Activated T-helper 2 cell treated with anti-CD3 and anti-CD28 coated beads, Interferon-gamma antibody, Interleukin-2, Interleukin-4, amounts not matched to agents 10 μg/mL and 5 μg/mL and 100 μg/mL, durations not matched to agents 14 hours and 24 hours and 36 hours (primary cell): ENCODE measurements at places on chromosomes 11 and 22.

DNA sequence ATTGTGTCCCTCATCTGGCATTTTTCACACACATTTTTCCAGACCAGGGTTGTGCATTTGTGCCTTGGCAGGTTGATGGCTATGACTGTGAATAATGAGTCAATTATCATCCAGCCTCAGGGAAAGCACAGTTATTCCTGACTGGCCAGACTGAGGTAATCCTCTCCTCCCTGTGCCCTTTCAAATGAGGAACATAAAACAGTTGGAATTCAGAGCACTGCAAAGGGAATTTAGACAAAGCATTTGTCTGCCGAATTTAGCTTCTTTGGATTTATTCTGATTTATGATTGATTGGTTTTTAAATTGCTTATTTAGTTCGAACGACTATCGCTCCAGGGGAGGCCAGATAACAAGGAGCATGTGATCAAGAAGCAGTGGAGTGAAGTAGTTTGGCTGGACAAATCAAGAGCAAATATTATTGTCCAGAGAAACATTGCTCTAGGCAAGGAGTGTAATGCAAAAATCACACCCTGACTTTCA is 30.8 kb upstream of the RAG2 start:
- no peak for DNase-seq

DNA sequence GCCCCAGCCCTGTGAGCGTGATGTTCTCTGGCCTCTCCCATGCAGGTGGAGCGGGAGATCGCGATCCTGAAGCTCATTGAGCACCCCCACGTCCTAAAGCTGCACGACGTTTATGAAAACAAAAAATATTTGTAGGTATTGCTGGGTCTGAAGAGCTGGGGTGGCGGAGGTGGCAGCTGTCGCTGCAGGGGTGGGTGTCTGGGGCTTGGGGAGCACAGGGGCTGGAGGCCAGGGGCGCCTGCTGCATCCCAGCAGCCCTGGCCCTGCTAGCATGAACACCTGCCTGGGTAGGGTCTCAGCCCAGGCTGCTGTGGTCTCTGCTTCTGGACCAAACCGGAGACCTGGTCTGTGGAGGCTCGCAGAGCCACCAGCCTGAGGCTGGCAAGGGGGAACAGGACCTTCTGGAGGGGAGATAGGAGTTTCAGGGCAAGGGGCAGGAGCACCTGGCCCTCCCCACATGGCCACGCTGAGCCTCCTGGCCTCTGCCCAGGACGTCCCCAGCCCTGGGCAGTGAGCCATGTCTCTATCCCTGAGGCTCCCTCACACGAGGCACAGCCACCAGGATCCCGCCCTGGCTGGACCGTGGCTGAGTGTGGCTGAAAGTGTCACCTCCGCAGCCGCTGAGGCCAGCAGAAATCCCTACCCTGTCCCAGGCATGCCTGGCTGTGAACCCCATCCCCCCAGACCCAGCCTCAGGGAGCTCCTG is 48.2 kb downstream of the MOB2 start:
- DNase-seq: no peak

GRCh38 chr11:59558270-59558643 is 46.9 kb downstream of the OR4D9 start:
- DNase-seq: no peak

- DNase-seq: no peak
Observed at GRCh38 chr11:45592636-45593035, 72.8 kb downstream of the CHST1 start.

DNA sequence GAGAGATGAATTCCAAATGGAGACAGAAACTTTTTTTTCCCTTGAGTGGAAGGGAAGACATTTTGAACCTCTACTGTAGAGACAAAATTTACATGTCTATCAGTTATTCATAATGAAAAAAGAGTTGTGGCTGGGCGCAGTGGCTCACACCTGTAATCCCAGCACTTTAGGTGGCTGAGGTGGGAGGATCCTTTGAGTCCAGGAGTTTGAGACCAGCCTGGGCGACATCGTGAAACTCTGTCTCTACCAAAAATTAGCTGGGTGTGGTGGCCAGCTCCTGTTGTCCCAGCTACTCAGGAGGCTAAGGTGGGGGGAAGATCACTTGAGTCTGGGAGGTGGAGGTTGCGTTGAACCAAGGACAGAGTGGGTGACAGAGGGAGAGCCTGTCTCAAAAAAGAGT is 4.1 kb downstream of the EED start:
- DNase-seq: no peak

GRCh38 chr22:26017932-26018331 is 151.3 kb upstream of the SEZ6L start:
- DNase-seq: no peak

- no peak for DNase-seq
Observed at GRCh38 chr11:38304926-38305325, 1706.9 kb upstream of the RAG2 start.

- DNase-seq: no peak
Observed at GRCh38 chr11:134905517-134905916, 493.5 kb upstream of the B3GAT1 start.

DNA sequence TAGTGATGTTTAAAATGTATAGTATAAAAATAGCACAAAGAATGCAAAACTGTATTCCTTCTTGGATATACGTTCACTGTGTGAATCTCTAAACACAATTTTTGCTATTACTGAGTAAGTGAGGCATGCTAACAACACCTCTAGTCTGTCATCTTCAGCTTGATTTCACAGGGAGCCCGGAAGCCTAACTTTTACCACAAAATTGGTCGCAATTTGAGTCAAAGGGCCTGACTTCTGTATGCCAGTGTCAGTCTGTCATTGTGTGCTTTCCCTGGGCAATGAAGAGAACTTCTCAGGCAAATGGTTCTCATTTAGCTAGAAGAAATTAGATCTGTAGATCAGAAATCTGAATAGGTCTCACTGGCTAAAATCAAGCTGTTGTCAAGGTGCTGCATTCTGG is 1059.5 kb downstream of the FAM181B start:
- no peak for DNase-seq

DNA sequence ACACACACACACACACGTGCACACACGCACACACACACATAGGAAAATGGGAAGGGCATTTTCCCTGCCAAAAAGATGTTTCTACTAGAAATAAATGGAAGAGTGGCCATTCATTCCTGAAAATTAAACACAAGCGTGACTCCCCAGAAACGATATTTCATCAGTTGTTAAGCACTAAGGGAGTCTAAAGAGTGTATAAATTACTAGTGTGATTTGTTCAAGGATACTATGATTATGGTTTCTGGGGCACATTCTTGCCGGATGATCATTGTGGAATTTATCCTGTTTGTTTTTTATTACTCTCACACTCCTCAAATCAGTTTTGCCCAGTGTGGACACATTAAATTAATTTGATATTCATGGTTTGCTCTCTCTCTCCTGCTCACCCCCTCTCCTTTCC is 16.4 kb upstream of the AMOTL1 start:
- no peak for DNase-seq

- DNase-seq: no peak
Observed at GRCh38 chr11:42957831-42958230, 354.0 kb upstream of the API5 start.

GRCh38 chr11:45061641-45062040 is 84.8 kb upstream of the PRDM11 start:
- no peak for DNase-seq

GRCh38 chr11:114060392-114061047 is 1.0 kb downstream of the ZBTB16 start:
- DNase-seq: no peak

DNA sequence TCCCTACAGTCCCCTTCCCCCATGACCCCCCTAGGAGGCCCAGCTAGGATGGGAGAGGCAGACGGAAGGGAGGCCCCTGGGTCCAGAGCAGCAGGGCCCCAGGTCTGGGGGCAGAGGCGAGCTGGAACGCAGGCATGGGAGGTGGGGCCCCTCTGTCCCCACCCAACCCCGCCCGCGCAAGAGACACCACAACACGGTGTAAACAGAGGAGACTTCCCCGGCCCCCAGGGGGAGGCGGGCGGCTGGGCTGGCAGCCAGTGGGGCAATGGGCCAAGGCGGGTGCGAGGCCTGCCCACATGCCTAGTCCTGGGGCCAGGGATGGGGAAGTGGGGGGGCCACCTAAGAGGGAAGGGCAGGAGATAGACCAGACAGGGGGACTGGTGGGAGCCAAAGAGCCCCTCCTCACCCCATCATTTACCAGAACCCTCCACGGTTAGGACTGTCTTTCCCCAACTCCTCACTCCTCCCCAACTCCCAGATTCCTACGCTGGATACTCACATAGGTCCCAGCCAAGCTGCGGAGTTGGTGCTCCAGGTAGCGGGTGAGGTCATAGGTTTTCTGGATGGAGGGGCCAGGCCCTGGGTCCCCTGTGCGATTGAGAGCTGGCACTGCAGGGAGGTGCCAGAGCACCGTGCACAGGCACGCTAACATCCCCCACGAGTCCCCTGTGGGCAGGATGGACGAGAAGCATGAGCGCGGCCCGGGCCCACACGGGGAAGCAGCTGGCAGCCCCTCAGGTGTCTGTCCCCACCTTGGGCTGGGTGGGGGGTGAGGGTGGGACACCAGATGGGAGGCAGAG is 6.2 kb downstream of the CLCF1 start:
- DNase-seq: no peak

GRCh38 chr11:25988178-25988577 is 343.8 kb upstream of the ANO3 start:
- no peak for DNase-seq

DNA sequence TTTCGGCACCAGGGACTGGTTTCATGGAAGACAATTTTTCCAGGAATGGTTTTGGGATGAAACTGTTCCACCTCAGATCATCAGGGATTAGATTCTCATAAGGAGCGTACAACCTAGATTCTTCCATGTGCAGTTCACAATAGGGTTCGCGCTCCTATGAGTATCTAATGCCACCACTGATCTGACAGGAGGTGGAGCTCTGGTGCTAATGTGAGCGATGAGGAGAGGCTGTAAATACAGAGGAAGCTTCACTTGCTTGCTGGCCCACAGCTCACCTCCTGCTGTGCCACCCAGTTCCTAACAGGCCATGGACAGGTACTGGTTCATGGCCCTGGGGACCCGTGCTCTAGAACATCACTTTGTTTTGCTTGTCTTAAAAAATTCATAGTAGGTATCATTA is 41.8 kb upstream of the AMPD3 start:
- no peak for DNase-seq

DNA sequence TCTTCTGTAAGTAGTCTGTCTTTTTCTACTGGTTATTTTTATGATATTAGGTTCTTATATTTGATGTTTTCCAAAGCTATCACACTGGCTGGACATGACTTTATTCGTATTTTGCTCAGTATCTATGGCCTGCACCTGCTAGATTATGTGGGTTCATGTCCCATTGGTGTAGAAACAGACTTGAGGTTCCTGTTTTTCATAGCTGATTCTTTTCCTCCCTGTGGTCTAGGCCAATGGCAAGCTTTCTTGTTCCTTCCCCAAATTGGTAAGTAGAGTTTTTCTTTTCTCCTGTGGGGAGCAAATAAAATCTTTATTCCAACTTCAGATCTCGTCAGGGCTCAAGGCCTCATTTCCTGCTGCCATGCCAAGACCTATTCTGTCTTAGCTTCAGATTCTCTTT is 30.2 kb upstream of the SWAP70 start:
- no peak for DNase-seq

DNA sequence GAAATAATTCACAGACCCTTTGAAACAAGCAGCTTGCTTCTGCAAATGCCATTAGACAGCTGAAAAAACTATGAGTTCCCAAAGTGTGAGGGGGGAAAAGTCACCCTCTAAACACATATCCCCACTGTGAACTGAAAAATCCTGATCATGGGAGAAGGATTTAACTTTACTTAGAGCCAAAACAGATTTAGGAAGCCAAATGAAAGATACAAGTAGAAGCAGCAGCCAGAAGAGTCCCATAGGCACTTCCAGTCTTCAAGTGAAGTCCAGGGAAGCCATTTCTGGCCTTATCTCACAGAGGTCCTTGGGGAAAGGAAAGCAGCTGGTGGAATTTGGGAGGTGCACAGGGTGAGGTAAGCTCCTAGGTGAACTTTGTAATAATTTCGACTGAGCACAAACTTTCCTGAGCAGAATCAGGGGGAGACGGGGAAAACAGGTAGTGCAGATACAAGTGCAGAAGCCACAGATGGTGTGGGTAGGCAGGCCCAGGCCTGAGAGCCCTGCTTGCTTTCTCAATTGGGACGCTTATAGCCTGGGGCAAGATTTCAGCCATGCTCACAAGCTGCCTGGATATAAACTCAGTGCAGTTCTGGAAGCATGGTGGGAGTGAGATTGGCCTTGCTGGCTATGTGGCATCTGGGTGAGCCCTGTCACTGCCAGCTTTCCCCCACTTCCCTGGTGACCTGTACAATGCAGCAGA is 44.8 kb downstream of the GAS2 start:
- DNase-seq: no peak

DNA sequence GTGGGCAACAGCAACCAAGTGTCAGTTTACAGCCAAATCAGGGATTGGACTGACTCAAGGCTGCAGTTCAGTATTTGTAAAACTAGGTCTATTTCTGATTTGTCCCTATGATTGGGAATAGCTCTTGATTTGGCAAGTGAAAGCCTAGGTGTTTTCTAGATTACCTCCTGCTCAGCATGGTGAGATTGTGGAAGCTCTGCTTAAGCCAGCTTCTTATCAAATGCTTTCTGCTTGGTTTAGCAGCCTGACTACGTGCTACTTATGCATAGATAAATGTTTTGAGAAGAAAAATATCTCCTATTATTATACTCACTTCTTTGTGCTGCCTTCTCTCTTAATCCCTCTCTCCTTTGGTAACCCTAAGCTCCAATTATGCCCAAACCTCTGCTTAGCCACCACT is 86.3 kb upstream of the AMOTL1 start:
- no peak for DNase-seq

DNA sequence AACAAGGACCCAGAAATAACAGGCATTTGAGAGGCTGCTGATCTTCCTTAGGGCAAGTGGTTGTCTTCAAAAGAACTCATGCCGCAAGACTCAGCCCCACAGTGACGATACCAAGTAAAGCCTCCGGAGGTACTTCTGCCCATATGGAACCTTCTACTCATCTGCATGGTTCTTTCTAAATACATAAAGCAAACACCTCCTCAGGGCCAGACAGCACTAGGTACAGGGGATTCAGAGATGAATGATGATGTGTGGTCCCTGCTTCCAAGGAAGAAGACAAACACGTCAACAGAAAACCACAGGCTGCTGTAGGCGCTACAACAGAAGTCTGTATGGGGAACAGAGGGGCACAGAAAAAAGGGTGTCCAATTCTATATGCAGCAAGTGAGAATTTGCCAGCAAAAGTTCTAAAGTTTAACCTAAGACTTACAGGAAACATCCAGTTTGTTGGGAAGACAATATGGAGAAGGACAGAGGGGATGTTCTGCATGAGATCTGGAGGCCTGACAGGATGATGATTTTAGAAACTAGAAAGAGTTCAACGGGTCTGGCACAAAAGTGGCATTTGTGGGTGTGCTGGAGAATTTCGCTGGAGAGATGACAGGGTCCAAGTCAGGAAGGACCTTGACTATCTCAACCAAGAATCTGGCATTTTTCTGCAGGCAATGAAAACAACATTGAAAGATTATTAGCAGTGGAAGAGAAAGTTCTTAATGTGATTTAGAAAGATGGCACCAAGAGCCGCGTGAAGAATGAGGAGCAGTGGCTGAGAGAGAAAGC is 23.7 kb downstream of the JAML start:
- DNase-seq: peak; percentile 44

DNA sequence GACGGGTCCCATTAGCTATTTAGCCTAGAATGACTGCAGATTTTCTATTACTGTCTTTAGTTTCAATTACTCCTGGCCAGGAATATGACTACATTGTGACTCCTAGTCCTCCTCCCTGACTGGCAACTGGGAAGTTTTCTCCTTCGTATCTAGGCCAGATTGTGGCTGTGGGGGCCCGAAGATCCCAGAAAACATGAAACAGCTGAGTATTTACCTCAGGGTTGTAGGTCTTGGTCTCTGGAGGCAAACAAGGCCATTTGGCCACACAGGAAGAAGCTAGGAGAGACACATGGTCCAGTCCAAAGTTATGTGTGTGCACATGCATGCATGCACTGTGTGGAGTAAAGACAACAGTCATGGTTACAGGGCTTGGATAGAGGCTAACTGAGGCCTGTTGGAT is 10.2 kb upstream of the GDPD4 start:
- no peak for DNase-seq
